Fibroblast of the aortic adventitia (primary cell): ENCODE measurements at places on chromosomes 4 and X.
A peak's percentile ranks its signal among the peaks of the same experiment; 100 is the strongest.

DNA sequence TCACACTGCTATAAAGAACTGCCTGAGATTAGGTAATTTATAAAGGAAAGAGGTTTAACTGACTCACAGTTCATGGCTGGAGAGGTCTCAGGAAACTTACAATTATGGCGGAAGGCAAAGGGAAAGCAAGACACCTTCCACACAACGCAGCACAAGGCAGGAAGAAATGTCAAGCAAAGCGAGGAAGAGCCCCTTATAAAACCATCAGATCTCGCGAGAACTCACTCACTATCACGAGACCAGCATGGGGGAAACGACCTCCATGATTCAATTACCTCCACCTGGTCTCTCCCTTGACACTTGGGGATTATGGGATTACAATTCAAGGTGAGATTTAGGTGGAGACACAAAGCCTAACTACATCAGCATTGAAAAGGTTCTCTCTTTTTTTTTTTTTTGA is 39.6 kb downstream of the PALLD start:
- DNase-seq = no peak

GRCh38 chr4:128161138-128161537 is 100.0 kb downstream of the LARP1B start:
- DNase-seq = no peak

- no peak for DNase-seq
Measured at GRCh38 chrX:112218388-112218787, 135.8 kb upstream of the TRPC5 start.

- peak; percentile 65 for DNase-seq
Measured at GRCh38 chr4:25972984-25973745, 59.1 kb downstream of the SMIM20 start.

- no peak for DNase-seq
Measured at GRCh38 chr4:78205591-78205990, 148.5 kb downstream of the FRAS1 start.
